Left ventricle myocardium inferior (tissue), 1 donor: ENCODE measurements at places on chromosomes 2 and 18. TPM values are rescaled to one million over a fixed set of nuclear protein-coding genes. Genes with fewer than 3 reads are reported as not detected.

The C2orf92 gene
- total RNA-seq: 1.8 TPM

The B3GNT7 gene
- 2.4 TPM for total RNA-seq

GRCh38 chr2:100919316-100919715 is 82.8 kb upstream of the RPL31 start:
- DNase-seq: no peak

DNA sequence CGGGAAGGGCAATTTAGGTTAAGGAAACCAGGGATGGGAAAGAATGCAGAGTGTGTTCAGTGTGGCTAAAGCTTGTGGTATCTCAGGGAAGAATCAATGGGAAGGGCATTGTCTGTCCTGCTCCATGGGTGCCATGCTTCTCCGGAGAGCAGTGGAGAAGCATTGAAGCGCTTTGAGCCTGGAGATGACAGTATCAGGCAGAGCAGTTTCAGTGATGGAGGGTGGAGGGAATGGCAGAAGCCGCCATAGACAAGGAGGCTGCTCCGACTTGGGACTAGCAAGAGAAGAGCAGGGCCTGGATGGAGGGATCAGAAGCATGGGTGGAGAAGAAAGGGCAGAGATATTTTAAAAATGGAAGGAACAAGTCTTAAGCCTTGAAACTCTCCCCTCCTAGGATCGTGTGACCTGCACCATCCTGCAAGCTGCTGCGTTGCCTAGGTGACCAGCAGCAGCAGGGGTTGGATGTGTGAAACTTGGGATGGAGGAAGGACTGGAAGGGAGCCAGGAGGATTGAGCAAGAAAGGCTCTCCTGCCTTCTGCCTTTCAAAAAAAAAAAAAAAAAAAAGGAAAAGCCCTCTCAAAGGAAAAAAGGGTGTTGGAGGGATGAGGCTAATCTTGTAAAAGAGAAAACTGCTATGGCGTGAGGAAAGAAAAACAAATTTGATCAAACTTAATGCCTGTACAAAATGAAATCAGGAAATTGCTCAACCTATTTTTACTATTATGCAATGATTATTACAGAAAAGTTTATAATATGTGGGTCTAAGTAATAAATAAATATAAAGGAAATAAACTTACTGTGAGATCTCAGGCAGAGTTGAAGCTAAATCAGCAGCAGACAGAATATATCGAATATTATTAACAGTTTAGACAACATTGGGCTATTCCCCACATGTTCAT is 493.8 kb upstream of the NRP2 start:
- peak; percentile 62 for DNase-seq

- peak; percentile 43 for DNase-seq
These were observed 363.6 kb downstream of the ZNF521 start for GRCh38 chr18:24988253-24988840.

DNA sequence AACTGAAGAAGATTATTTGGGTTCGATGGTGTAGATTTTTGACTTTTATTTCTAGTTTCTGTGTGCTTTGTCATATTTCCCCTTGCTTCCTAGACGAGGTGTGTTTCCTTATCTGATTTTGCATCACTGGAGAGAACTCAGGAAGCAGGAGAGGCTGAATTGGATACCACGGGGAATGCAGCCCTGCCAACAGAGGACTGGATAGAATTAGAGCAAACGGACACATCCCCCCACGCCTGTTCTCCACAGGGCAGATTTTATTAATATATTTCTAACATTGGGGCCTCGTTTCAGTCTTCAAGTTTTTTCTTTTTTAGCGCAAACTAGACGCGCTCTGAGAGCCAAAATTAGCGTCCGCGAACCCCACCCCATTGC is 678 bp upstream of the VAPA start:
- DNase-seq: no peak
